Activated CD8-positive, alpha-beta memory T cell treated with anti-CD3 and anti-CD28 coated beads for 1 hour (primary cell): ENCODE measurements at places on chromosomes 4 and X.

- DNase-seq = no peak
Measured at GRCh38 chr4:168361365-168362024, 42.9 kb upstream of the DDX60 start.

GRCh38 chrX:46257451-46257879 is 287.8 kb downstream of the ZNF674 start:
- no peak for DNase-seq

DNA sequence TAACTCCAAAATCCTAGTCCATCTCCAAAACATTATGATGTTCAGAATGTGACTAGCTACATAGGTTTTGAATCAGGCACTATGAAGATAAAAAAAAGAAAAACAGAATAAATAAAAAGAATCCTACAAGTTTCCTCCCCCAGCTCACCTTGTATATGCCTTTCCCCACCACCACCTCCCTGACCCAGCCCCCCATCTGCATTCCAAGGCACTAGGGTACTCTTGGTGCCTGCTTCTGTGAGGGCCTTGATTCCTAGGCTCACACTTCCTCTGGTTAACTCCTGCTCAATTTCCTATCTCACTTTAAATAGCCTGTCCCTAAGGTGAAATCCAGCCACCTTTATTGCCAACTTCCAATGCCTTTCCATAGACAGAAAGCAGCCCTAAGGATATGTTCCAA is 178.7 kb upstream of the ATOH1 start:
- no peak for DNase-seq

DNA sequence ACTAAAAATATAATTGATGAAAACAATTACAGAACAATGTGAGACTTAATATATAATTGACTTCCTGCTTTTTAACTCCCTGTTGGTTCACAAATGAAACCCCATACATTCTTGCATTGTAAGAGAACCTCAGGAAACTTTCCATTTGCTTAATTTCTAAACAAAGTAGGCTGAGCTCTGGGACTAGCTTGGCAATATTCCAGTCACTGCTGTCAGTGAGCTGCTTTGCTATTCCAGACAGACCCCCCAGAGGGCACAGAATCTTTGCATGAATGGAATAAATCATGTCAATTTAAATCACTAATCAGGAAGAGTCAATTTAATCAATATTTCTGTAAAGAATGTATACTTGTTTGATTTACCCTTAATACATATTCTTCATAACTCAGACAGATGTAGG is 110.6 kb downstream of the NEXMIF start:
- DNase-seq = no peak

DNA sequence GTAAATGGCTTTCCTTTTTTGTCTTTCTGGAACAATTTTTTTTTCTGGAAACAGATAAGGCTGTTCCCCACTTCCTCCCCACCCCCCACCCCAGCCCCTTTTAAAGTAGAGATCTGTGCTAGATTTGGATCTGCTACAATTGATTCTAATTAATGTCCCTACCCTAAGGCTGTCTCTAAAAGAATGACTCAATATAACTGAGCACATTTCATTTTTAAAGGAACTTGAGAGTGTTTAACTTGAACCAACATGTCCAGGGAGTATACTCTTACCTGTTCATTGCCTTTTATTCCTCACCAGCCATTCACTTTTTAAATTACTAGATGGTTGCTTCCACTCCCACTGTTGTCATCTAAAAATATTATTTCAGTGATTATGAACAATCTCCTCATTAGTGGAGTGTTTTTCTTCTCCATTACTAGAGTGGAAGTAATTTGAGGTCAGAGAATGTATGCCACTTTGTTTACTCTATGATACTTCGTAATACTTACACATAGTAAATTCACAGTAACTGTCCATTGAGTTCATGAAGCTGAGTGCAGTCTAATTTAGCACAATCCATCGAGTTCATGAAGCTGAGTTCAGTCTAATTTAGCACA is 14.1 kb upstream of the CNOT6L start:
- no peak for DNase-seq

GRCh38 chr4:53173576-53173975 is 192.3 kb downstream of the SCFD2 start:
- no peak for DNase-seq

- no peak for DNase-seq
Measured at GRCh38 chr4:33085709-33086108, 2365.5 kb downstream of the PCDH7 start.

GRCh38 chrX:54294306-54294705 is 63.5 kb downstream of the WNK3 start:
- no peak for DNase-seq
